ENCODE measurements at places on chromosomes 16 and 17. TPM values are rescaled to one million over a fixed set of nuclear protein-coding genes. Genes with fewer than 3 reads are reported as not detected.
A peak's percentile ranks its signal among the peaks of the same experiment; 100 is the strongest.

Gene PIPOX
- polyA plus RNA-seq = 3.9 TPM

Gene GJC1
- polyA plus RNA-seq = 19.3 TPM

Gene TMEM11
- polyA plus RNA-seq = 53.4 TPM

Gene OVCA2
- 46.3 TPM for polyA plus RNA-seq

Gene IGFALS
- polyA plus RNA-seq = 0.38 TPM

Gene DRC7
- polyA plus RNA-seq = 199 TPM

Gene SSTR5
- not detected for polyA plus RNA-seq

GRCh38 chr16:68731637-68732036 is 5.5 kb upstream of the CDH1 start:
- H3K36me3 ChIP-seq = no peaks in the 10 kb centered on the region
- H3K4me1 ChIP-seq = no peaks in the 10 kb centered on the region
- no peaks in the 10 kb centered on the region for H3K27me3 ChIP-seq
- H3K4me3 ChIP-seq = no peak overlapping the region

DNA sequence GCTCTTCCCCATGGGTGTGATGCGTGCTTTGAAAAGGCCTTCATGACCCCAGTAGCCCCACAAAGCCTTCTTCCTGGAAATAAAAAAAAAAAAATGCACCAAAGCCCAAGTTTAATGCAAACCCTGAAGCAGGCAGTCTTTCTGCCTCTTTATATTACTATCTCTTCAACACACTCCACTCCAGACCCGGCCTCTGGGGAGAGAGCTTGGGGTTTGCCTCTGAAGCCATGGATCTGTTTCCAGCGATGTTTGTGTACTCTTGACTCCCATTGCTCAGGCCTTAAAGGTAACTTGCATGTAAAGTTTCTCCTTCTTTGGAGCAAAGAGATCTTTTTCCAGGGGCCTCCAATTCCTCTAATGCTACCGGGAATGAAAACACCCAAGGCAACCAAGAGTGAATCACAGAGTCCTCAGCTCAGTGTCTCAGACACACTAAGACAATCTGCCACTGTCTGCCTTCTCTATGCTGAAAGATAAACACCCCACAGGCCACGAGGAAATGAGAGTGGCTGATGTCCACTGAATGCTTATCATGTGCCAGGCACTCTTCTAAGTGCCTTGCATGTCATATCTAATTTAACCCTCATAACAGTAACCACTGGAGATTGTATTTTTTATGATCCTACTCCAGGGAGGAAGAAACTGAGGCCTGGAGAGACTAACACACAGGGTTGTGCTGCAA is 56.4 kb upstream of the AKTIP start:
- no peak overlapping the region for H3K27ac ChIP-seq
- no peak for DNase-seq
- H3K4me3 ChIP-seq = no peak overlapping the region
- no peaks in the 10 kb centered on the region for H3K36me3 ChIP-seq

- H3K36me3 ChIP-seq = no peaks in the 10 kb centered on the region
- no peak overlapping the region for H3K4me3 ChIP-seq
- peaks cover 4% of the 10 kb centered on the region for H3K4me1 ChIP-seq
- no peak overlapping the region for H3K27ac ChIP-seq
Observed at GRCh38 chr16:58513874-58514273, 1.4 kb upstream of the SETD6 start.

- H3K4me1 ChIP-seq = no peaks in the 10 kb centered on the region
- H3K27ac ChIP-seq = no peak overlapping the region
- no peak overlapping the region for H3K4me3 ChIP-seq
- H3K36me3 ChIP-seq = no peaks in the 10 kb centered on the region
- H3K27me3 ChIP-seq = no peaks in the 10 kb centered on the region
Observed at GRCh38 chr16:22262460-22262859, 34.7 kb upstream of the POLR3E start.

DNA sequence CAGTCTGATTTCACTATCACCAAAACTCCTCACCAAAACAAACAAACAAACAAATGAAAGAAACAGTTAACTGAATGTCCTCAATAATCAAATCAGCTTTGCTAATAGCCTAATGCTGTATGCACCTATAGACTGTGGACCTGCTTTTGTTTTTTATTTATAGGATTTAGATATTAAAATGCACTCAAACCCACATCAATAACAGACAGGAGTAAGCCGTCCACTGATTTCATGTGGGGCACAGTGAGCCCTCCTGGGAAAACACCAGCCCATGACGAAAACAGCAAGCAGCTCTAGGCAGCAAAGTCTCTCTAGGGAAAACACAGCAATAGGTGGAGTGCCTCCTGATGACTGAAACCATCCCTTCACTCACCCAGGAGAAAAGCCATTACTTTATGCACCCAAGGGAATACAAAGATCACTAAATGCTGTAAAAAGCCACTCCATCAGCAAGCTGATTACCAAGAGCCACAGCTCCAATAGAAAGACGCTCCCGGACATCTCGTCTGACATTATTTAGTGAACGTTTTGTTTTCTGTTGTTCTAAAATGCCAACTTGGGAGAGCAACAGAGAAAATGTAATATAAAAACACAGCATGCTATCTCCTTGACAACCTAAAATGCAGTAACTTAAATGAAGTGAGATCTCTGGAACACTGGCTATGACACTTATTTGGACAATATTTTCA is 47.8 kb downstream of the ANKFY1 start:
- H3K4me1 ChIP-seq = peaks cover 4% of the 10 kb centered on the region
- H3K27me3 ChIP-seq = no peaks in the 10 kb centered on the region
- H3K4me3 ChIP-seq = no peak overlapping the region
- DNase-seq = no peak
- no peak overlapping the region for H3K27ac ChIP-seq

- no peak overlapping the region for H3K4me3 ChIP-seq
- H3K27ac ChIP-seq = no peak overlapping the region
- no peaks in the 10 kb centered on the region for H3K27me3 ChIP-seq
Observed at GRCh38 chr16:88471575-88471974, 18.5 kb downstream of the ZFPM1 start.

DNA sequence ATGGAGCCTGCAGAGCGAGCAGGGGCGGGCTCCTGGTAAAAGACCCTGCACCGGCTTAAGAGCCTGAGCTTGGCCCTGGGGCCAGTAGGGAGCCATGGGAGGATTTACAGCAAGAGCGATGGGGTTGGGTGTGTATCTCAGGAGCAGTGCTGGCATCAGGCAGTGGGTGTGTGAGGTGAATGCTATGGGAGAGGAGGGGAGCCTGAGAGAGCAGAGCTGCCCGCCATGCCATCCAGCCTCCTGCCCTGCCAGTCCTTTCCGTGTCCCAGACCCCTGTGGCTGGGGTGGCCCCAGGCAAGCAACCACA is 23.3 kb downstream of the FAM83G start:
- no peak for DNase-seq
- no peaks in the 10 kb centered on the region for H3K4me1 ChIP-seq
- H3K4me3 ChIP-seq = no peak overlapping the region
- no peaks in the 10 kb centered on the region for H3K27me3 ChIP-seq
- H3K36me3 ChIP-seq = no peaks in the 10 kb centered on the region

- no peaks in the 10 kb centered on the region for H3K27me3 ChIP-seq
- H3K27ac ChIP-seq = peak overlapping the region; percentile 28
- peaks cover 8% of the 10 kb centered on the region for H3K4me1 ChIP-seq
- no peaks in the 10 kb centered on the region for H3K36me3 ChIP-seq
- H3K4me3 ChIP-seq = no peak overlapping the region
Observed at GRCh38 chr17:65022751-65023700, 33.5 kb downstream of the GNA13 start.

GRCh38 chr17:62804822-62805221 is 3.3 kb downstream of the MARCHF10 start:
- no peak overlapping the region for H3K27ac ChIP-seq
- H3K27me3 ChIP-seq = no peaks in the 10 kb centered on the region
- DNase-seq = no peak
- H3K4me3 ChIP-seq = no peak overlapping the region
- H3K36me3 ChIP-seq = no peaks in the 10 kb centered on the region

GRCh38 chr17:39167476-39167875 is 1.5 kb upstream of the ARL5C start:
- no peak overlapping the region for H3K27ac ChIP-seq
- no peaks in the 10 kb centered on the region for H3K27me3 ChIP-seq
- DNase-seq = no peak
- H3K4me1 ChIP-seq = peaks cover 4% of the 10 kb centered on the region

DNA sequence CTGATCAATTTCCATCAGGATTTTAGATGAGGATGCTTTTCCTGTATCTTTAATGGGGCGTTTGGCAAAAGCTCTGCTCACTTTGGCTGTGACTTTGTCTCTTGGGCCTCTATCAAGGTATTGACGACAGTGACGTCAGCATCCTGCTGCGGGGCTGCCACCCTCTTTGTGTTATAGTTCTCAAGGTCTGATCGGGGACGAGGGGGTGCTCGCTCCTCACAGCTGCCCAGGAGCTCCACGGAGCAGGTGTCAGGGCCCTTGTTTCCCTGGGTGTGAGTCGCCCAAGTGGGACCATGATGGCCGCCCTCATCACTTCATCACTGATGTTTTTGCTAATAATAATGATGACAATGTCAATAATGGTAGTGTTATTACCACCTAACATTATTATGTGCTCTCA is 65.4 kb downstream of the CMIP start:
- no peak overlapping the region for H3K27ac ChIP-seq
- peaks cover 8% of the 10 kb centered on the region for H3K4me1 ChIP-seq
- no peaks in the 10 kb centered on the region for H3K36me3 ChIP-seq
- no peak overlapping the region for H3K4me3 ChIP-seq
- H3K27me3 ChIP-seq = no peaks in the 10 kb centered on the region
- no peak for DNase-seq

GRCh38 chr17:41530062-41531048 is 2.2 kb upstream of the KRT19 start:
- no peaks in the 10 kb centered on the region for H3K36me3 ChIP-seq
- H3K4me3 ChIP-seq = no peak overlapping the region
- no peak for DNase-seq
- H3K4me1 ChIP-seq = peaks cover 12% of the 10 kb centered on the region
- H3K27me3 ChIP-seq = no peaks in the 10 kb centered on the region
- no peak overlapping the region for H3K27ac ChIP-seq

- H3K27ac ChIP-seq = no peak overlapping the region
- no peaks in the 10 kb centered on the region for H3K4me1 ChIP-seq
- DNase-seq = no peak
- no peak overlapping the region for H3K4me3 ChIP-seq
Observed at GRCh38 chr17:16123531-16123930, 91.8 kb downstream of the NCOR1 start.

- DNase-seq = no peak
- no peaks in the 10 kb centered on the region for H3K27me3 ChIP-seq
- H3K36me3 ChIP-seq = no peaks in the 10 kb centered on the region
- no peak overlapping the region for H3K27ac ChIP-seq
Observed at GRCh38 chr17:43468691-43469139, 15.1 kb upstream of the DHX8 start.

- H3K27ac ChIP-seq = no peak overlapping the region
- no peaks in the 10 kb centered on the region for H3K27me3 ChIP-seq
- no peak for DNase-seq
- H3K36me3 ChIP-seq = no peaks in the 10 kb centered on the region
- no peaks in the 10 kb centered on the region for H3K4me1 ChIP-seq
Observed at GRCh38 chr17:44335968-44336367, 9.1 kb upstream of the GRN start.

GRCh38 chr17:33908363-33909064 is 346.6 kb upstream of the CCL2 start:
- H3K27me3 ChIP-seq = no peaks in the 10 kb centered on the region
- H3K4me1 ChIP-seq = no peaks in the 10 kb centered on the region
- H3K27ac ChIP-seq = no peak overlapping the region
- H3K36me3 ChIP-seq = no peaks in the 10 kb centered on the region
- no peak overlapping the region for H3K4me3 ChIP-seq

DNA sequence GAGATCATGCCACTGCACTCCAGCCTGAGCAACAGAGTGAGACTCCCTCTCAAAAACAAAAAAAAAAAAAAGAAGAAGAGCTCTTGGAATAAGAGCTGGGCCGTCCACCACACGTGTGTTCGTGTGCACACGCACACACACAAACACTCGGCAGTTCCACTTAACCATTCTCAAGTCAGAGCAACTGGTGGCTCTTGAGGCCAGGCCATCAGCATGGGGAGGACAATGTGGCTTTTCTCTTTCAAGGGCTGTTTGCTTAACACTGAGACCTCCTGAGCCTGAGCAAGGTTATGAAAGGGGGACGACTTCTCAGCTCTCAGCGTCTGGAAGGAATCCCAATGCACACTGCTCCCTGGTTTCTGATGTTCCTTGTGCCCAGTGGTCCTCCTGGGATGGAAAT is 444.9 kb downstream of the SOX9 start:
- H3K27ac ChIP-seq = no peak overlapping the region
- DNase-seq = no peak
- no peak overlapping the region for H3K4me3 ChIP-seq
- no peaks in the 10 kb centered on the region for H3K27me3 ChIP-seq
